Progenitor cell of endocrine pancreas (in vitro differentiated cells): ENCODE measurements at places on chromosomes 11 and 22.

DNA sequence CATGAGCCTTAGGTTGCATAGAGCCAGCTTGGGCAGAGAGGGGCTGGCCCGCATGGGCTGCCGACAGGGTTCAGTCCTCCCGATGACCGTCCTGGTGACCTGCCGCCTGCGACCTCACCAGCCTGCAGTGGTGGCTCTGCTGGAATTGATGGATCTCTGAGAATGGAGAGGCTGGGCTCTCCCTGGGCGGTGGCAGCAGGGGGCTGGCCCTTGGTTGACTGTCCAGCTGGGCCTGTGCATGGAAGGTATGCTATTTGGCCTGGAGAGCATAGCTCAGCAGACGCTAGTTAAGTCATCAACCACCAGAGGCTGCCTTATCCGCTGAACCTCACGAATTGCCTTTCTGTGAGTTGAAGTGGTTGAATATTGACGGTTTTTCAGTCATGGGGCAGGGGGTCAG lies 19.7 kb downstream of the GRAMD4 start:
- H3K36me3 ChIP-seq, result peaks cover 11% of the 10 kb centered on the region
- no peak for DNase-seq
- H3K27ac ChIP-seq, result no peak overlapping the region
- H3K4me1 ChIP-seq, result peaks cover 6% of the 10 kb centered on the region
- no peaks in the 10 kb centered on the region for H3K27me3 ChIP-seq

DNA sequence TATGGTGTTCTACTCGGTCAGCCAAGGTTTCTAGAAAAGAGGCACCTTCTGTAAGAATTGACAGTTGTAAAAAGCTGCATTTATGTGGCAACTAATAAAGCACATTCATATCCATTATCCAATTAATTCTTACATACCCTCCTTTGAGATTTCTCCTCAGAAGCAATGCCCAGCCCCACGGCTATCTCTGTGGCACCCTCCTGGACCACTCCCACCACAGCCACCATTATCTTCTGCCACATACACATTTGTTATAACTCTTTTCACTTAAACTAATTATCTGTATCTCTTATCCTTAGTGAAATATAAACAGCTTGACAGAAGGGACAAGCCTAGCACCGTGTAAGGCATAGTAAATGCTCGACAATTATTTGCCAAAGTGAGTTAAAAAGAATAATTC lies 48.5 kb downstream of the PAK1 start:
- H3K4me1 ChIP-seq, result peaks cover 39% of the 10 kb centered on the region
- H3K27ac ChIP-seq, result no peak overlapping the region
- H3K27me3 ChIP-seq, result no peaks in the 10 kb centered on the region
- no peak overlapping the region for H3K4me3 ChIP-seq

DNA sequence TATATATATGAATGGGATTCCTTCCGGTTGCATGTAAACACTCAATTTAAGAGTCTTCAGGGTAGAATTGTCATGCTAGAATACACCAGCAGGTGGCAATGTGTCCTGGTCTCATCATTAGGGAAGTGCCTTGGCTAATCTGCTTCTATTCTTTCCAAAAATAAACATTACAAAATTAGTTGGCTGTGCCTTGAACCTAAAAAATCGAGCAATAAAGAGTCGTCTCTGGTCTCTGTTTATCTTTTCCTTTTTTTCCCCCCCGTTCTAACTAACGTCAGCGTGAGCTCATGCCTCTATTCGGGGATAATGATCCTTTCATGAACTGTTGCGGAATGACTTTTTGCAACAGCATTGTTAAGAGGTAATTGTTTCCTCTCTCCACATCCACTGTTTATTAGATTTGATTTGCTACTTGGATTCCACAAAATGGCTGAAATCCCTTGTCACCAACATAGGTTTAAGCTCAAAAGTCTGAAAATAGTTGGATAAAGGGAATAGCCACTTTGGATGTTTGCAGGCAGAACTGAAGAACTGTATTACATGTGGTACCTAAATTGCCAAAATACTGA lies 1.2 kb upstream of the ARHGEF12 start:
- peak; percentile 31 for DNase-seq
- H3K27ac ChIP-seq, result peak overlapping the region; percentile 88
- H3K4me3 ChIP-seq, result peak overlapping the region; percentile 70
- H3K4me1 ChIP-seq, result peaks cover 28% of the 10 kb centered on the region

DNA sequence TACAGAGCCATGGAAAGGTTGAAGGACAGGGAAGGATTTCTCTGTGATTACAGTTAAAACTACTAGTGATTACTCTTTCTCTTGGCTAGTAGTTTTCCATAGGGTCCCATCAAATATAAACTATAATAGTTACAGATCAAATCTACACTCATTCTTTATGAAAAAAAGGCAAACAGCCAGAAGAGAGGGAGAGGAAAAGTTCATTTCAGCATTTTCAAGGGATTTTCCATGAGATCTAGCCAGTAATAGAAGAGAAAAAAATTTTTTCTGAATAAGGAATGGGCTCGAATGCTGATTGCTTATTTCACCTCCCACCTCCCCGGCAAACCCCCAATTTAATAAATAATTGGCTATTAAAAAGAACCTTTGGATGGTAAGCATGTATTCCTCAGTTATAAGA lies 74.8 kb upstream of the BLID start:
- H3K36me3 ChIP-seq, result no peaks in the 10 kb centered on the region
- no peak for DNase-seq
- no peak overlapping the region for H3K27ac ChIP-seq

- no peaks in the 10 kb centered on the region for H3K36me3 ChIP-seq
- no peak overlapping the region for H3K4me3 ChIP-seq
- DNase-seq, result no peak
- peaks cover 14% of the 10 kb centered on the region for H3K27me3 ChIP-seq
- peaks cover 4% of the 10 kb centered on the region for H3K4me1 ChIP-seq
Observed at GRCh38 chr11:44607319-44607962, 42.0 kb downstream of the CD82 start.

DNA sequence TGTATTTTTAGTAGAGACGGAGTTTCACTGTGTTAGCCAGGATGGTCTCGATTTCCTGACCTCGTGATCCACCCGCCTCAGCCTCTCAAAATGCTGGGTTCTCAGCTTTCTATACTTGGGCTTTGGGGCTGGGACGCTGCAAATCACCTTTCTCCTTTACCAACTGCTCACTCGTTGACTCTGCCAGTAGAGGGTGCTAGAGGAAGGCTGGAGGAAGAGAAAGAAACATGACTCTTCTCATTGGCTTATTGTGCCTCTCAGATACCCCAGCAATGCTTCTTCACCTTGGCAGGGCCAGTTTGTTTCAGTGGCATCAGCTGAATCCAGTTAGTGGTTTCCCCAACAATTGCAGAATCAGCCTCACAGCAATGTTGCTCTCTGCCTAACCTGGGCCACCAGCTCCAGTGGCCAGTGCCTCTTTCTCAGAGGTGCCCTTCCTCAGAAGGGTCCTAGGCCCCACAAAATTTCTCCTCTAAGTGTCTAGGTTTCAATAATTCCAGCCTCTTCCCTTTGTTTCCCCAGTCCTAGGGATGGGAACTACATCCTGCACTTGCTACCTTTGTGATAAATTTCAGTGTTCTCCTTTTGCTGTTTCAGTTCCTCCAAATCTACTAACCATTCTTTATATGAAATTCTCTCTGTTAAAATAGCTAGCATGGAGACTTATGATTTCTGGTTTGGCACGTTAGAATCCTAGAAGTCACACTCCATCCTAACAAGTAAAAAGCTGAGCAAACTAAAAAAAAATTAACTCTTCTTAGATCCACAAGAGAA lies 71.5 kb upstream of the VSTM5 start:
- peak; percentile 17 for DNase-seq
- no peaks in the 10 kb centered on the region for H3K36me3 ChIP-seq
- no peaks in the 10 kb centered on the region for H3K27me3 ChIP-seq
- H3K4me1 ChIP-seq, result no peaks in the 10 kb centered on the region
- H3K27ac ChIP-seq, result no peak overlapping the region

DNA sequence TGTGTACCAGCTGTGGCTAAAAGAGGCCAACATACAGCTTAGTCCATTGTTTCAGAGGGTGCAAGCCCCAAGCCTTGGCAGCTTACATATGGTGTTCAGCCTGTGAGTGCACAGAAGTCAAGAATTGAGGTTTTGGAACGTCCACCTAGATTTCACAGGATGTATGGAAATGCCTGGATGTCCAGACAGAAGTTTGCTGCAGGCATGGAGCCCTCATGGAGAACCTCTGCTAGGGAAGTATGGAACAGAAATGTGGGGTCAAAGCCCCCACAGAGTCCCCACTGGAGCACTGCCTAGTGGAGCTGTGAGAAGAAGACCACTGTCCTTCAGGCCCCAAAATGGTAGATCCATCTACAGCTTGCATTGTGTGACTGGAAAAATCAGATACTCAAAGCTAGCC lies 42.2 kb upstream of the PTH start:
- no peak for DNase-seq
- H3K27me3 ChIP-seq, result no peaks in the 10 kb centered on the region
- H3K27ac ChIP-seq, result no peak overlapping the region
- H3K4me3 ChIP-seq, result no peak overlapping the region

DNA sequence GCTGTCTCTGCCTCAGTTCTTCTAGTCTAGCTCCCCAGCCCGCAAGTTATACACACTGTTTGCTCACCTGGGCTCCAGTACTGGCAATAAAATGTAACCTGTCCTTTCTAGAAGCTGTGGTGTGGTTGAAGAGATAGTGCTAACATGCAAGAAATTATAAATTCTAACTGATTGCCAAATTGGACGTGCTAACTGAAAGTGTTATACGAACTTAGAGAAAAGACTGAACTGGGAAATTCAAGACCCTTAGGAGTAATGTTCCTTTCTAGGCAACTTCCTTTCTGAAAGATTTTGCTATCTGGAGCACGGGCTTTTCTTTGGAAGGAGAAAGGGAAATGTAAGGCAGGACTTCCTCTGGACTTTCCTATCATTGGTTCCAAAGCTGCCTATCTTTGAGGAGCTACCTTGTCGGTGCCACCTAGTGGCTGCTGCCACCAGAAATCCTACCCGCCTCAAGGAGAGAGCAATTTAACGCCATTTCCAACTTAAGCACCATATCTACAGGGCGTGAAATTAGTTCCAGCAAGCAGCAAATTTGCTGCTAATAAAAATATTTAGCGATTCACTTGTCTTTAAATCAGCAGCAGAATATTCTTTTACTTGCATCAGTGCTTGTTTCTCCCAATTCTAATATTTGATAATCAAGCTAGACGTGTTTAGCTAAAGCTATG lies 12.7 kb upstream of the TMEM218 start:
- no peak overlapping the region for H3K4me3 ChIP-seq
- H3K4me1 ChIP-seq, result peaks cover 12% of the 10 kb centered on the region
- peaks cover 13% of the 10 kb centered on the region for H3K27me3 ChIP-seq
- no peak for DNase-seq
- peak overlapping the region; percentile 17 for H3K27ac ChIP-seq

DNA sequence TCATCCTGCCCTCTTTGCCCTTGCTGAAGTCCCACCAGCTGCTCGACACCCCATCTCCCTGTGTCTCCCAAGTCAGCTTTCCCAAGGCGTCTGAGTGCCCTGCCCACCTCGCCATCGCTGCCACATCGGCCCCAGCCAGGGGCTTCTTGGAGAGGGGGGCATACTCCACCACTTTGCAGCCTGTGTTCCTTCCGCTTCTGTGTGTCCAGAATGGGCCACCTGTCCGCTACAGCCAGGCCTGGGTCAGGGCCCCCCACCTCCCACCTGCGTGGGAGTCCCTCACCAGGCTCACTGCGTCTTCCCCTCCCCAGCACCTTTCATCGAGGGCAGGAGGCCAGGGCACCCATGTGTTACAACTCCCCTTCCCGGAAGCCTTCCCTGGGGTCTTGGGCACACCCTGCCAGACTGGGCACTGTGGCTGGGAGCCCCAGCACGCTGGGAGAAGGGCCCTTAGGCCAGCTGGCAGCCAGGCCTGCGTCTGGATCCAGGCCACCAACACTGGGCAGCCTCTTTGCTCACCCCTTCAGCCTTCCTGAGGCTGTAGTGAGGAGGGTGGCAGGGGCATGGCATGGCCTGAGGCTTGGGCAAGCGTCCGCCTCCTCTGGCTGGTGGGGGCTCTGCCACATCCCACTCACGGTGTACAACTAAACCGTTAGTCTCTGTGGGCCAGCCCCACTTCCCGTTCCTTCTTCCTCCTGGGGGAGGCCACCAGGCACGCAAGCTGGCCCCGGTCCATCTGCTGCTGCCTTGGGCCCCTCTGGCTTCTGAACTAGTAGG lies 13.4 kb downstream of the CPT1A start:
- peaks cover 4% of the 10 kb centered on the region for H3K4me1 ChIP-seq
- no peak overlapping the region for H3K27ac ChIP-seq
- H3K36me3 ChIP-seq, result no peaks in the 10 kb centered on the region
- H3K4me3 ChIP-seq, result no peak overlapping the region

- no peak overlapping the region for H3K27ac ChIP-seq
- no peaks in the 10 kb centered on the region for H3K27me3 ChIP-seq
- DNase-seq, result no peak
- H3K4me3 ChIP-seq, result no peak overlapping the region
- H3K36me3 ChIP-seq, result peaks cover 10% of the 10 kb centered on the region
- no peaks in the 10 kb centered on the region for H3K4me1 ChIP-seq
Observed at GRCh38 chr22:37929390-37929789, 23.3 kb downstream of the MICALL1 start.

GRCh38 chr22:41288245-41288946 lies 2.4 kb upstream of the RANGAP1 start:
- H3K4me1 ChIP-seq, result peaks cover 22% of the 10 kb centered on the region
- H3K27me3 ChIP-seq, result no peaks in the 10 kb centered on the region
- H3K4me3 ChIP-seq, result peak overlapping the region; percentile 57
- peaks cover 2% of the 10 kb centered on the region for H3K36me3 ChIP-seq
- no peak for DNase-seq
- peak overlapping the region; percentile 85 for H3K27ac ChIP-seq

DNA sequence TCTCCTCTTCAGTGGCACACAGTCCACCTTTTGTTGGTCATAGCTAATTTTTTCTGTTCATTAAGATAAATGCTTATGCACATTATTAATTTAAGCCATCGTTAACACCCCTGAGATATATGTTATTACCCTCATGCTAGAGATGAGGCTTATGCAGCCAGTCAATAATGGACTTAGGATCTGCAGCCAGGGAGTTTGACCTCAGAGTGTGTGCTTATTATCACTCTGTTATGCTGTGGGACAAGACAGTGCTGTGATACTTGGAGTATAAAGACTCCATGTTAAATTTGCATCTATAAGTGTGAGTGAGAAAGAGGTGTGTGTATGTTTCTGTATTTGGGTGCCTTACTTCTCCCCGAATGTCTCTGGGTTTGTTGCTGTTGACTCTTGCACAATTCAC lies 969.3 kb downstream of the OPCML start:
- peaks cover 10% of the 10 kb centered on the region for H3K4me1 ChIP-seq
- H3K27me3 ChIP-seq, result peaks cover 22% of the 10 kb centered on the region
- no peak overlapping the region for H3K4me3 ChIP-seq
- DNase-seq, result no peak

- H3K36me3 ChIP-seq, result no peaks in the 10 kb centered on the region
- H3K27ac ChIP-seq, result no peak overlapping the region
- no peak for DNase-seq
- no peaks in the 10 kb centered on the region for H3K27me3 ChIP-seq
Observed at GRCh38 chr11:10725114-10725906, 25.7 kb upstream of the CTR9 start.

DNA sequence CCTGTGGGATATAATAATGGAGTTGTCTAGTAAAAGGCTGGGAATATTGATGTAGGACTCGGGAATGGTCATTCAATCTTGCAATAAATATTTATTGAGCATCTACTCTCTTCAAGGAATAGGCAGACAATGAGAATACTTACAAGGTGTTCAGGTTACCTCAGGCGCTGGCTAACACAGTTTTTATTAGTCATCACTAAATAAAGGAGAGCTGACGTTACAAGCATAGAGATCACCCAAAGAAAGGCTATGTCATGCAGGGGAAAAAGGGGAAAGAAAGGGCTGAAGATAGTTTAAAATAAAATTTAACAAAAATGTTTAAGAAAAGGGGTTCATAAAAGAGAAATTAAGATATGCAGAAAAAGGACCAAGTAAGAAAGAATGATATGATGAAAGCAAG lies 15.8 kb upstream of the CTSC start:
- no peak overlapping the region for H3K27ac ChIP-seq
- H3K36me3 ChIP-seq, result no peaks in the 10 kb centered on the region
- no peaks in the 10 kb centered on the region for H3K4me1 ChIP-seq
- H3K4me3 ChIP-seq, result no peak overlapping the region
